ENCODE measurements at places on chromosomes 13 and 19.

DNA sequence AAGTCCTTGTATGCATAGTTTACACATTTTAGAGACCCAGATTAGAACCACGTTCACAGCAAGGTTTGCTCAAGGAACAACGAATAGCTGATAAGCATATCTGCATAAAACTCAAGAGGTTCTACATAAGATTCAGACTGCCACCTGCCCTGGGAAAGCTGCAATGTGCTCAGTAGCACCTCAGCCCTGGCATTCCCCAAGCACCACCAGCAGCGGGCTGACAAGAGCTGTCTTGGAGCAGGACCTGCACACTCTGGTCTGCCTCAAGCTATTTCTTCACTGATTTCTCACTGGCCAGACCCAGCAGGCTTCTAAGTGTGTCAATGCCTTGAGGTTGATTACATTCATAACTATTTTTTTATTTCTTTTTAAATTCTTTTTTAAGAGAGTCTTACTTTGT is 65.8 kb upstream of the UQCRFS1 start:
- no peak for DNase-seq

GRCh38 chr19:55466241-55466614 is 1.7 kb upstream of the C19orf85 start:
- no peak for DNase-seq

DNA sequence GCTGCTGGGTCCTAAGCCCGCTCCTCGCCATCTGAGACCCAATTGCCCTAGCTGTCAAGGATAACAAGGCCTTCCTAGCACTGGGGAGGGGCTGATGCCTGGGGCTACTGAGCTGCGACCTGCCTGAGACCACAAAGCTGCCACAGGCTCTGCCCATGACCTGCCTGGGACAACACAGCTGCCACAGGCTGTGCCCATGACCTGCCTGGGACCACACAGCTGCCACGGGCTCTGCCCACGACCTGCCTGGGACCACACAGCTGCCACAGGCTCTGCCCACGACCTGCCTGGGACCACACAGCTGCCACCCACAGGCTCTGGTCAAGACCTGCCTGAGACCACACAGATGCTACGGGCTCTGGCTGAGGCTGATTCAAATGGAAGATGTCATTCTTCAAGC is 54.8 kb downstream of the EPS15L1 start:
- no peak for DNase-seq

- DNase-seq: peak; percentile 92
These were observed 15.2 kb upstream of the MYO1F start for GRCh38 chr19:8592231-8593009.

GRCh38 chr19:40754611-40755247 is 3.7 kb downstream of the SNRPA start:
- DNase-seq: no peak

DNA sequence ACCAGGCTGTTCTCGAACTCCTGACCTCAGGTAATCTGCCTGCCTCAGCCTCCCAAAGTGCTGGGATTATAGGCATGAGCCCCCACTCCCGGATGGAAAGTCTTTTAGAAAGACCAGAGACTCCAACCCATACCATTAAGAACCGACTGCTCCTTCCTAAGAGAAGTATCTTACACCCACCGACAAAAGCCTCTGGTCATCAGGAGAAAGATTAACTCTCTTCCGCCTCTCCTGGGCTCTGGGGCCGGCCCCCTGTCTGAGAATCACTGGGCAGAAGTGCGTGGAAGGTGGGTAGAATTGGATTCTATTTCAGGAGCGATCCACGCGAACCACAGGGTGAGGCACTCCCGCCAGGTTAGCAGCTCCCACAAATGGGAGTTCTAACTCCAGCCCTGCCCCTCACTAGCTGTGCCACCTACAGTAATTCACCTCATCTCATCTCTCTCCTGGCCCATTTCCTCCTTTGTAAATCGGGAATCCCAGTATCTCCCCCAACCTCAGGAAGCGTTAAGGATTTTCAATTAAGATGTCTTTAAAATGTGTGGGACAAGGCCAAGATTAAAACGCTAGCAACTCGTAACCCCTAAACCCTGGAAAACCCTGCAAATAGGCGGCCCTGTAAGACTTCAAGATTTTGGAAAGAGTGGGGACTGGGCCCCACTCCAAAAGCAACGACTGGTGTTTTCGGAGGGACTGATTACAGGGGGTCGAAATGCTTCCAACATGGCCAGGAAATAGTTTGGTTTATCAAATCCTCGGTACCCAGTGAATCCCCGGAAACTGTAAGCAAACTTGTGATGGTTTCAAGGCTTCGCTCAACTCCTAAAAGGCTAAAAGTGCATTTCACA is 1.3 kb downstream of the HNRNPL start:
- DNase-seq: no peak

GRCh38 chr13:103213152-103213551 is 146.9 kb upstream of the SLC10A2 start:
- DNase-seq: no peak

- DNase-seq: peak; percentile 58
These were observed at the start of gene RCBTB1 for GRCh38 chr13:49585220-49586157. TSS of gene RCBTB1 (minus strand) at chr13:49585558. CDS start at chr13:49567279, 18,279 bp downstream.

DNA sequence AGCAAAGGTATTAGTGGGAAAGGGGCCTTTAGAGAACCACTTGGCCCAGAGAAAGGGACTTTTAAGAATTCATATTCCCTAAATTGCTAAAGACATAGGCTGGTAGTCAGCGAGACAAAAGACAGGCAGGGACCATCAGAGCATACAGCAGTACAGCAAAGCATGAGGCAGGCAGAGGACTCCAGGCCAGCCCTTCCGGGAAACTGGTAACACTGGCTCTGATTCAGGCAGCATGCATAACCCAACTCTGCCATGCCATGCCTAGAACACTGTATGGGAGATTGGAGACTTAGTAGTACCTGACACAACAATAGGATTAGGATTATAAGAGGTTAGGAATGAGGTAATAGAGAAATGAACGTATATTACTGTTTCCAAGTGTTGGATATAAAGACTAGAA is 34.9 kb downstream of the CAB39L start:
- DNase-seq: no peak

DNA sequence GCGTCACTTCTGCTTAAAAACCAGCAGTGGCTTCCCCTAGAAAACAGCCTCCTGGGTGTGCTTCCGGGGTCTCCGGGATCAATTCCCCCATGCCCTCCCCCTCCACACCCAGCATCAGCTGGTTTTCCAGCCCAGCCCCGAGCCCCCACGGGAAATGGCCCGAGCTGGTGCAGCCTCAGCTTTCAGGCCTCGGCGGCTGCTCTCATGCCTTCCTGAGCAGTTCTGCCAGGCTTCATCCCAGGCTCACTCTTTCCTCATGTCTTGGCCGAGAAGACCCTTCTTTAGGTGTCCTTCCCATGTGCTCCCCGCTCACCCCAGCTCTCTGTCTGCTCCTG is 103.1 kb upstream of the RNF113B start:
- DNase-seq: no peak

GRCh38 chr13:92896842-92897241 is 329.8 kb upstream of the GPC6 start:
- DNase-seq: peak; percentile 47

GRCh38 chr13:27923794-27924528 is 4.2 kb downstream of the PDX1 start:
- DNase-seq: no peak

DNA sequence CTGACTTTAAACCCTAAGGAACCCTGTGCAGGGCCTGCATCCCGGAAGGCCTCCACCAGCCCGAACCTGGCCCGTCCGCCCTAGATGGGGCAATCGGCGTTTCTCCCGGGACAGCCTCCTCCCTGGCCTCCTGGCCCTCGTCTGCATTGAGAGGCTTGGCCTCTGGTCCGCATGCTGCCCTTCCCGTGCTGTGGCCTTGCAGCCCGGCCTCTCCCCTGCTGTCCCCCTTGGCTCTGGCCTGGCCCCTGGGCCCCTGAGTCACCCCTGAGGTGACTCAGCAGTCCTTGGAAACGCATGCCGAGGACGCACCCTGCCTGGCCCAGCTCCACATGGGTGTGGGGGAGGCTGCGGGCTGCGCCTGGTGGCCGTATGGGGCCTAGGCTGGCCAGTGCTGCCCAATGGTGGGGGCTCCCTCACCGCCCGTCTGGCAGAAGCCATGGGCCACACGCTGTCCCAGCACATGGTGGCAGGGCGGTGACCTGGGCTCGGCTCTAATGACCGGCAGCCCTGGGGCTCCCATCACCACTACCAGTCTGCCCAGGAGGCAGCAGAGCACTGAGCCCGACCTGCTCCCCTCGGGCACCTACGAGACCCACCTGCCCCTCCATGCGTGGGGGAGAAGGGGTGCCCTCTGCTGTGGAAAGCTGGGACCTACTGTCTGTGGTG is 25.7 kb downstream of the SH3GL1 start:
- DNase-seq: peak; percentile 95

DNA sequence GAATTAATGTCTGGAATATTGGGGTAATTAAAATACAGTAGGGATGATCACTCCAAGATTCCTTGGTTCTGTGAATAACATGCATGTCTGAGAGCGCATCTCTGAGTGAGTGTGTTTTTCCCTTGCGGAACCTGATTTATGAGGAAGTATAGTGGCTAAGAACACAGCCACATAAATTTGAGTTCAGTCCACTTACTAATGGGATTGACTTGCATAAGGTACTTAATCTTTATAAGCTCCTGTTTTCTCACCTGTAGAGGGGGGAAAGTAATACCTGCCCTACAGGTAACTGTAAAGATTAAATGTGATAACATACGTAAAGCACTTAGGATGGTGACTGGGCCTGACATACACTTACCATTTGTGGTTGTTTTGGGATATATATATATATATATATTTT is 60.8 kb downstream of the KLF5 start:
- DNase-seq: no peak

- peak; percentile 34 for DNase-seq
These were observed 50.0 kb downstream of the GAS6 start for GRCh38 chr13:113813749-113814434.

- peak; percentile 18 for DNase-seq
These were observed 11.8 kb upstream of the FBN3 start for GRCh38 chr19:8161135-8161646.

- peak; percentile 64 for DNase-seq
These were observed 54.0 kb downstream of the GNG7 start for GRCh38 chr19:2648528-2648937.

GRCh38 chr19:19500975-19501644 is 14.2 kb downstream of the TSSK6 start:
- DNase-seq: no peak

DNA sequence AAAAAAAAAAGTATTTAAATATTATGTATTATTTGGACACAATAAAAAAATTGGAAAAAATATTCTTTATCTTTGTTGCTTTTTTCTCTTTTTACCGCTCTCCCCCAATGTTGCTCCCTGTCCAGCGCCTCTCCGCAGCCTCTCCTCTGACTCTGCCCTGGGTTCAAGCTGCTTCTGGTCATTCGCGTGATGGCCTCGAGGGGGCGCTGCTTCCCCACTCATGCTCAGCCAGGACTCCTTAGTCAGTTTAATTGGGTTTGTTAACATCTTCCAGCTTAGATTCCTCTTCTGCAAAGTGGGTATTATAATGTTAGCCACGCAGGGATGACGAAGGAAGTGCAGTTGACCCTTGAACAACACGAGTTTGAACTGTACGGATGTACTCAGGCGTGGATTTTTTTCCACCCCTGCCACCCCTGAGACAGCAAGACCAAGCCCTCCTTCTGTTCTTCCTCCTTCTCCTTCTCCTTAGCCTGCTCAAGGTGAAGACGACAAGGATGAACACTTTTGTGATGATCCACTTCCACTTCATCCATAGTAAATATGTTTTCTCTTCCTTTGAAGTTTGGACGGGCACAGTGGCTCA is 4.9 kb upstream of the NWD1 start:
- peak; percentile 45 for DNase-seq

GRCh38 chr19:45442778-45443461 is 19.2 kb upstream of the ERCC1 start:
- peak; percentile 36 for DNase-seq

- DNase-seq: no peak
These were observed 221.8 kb downstream of the OXGR1 start for GRCh38 chr13:96772426-96772825.

GRCh38 chr19:17775245-17775927 is 19.6 kb upstream of the B3GNT3 start:
- no peak for DNase-seq

DNA sequence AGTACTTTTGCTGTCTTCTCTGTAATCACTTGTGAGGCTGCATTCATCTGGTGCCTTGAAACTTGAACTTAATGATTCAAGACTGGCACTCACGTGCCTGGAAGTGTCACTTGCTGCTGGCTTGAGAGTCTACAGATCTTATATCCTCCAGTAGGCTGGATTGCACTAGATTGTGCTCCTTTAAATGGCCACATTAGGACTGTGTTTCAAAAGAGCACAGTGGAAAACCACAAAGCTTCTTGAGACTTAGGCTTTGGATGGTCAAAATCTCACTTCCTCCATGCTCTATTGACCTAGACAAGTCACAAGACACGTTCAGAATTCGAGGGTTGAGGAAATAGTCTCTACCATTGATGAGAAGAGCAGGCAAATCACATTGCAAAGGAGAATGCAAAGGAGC is 1278.8 kb upstream of the MIR17HG start:
- no peak for DNase-seq

DNA sequence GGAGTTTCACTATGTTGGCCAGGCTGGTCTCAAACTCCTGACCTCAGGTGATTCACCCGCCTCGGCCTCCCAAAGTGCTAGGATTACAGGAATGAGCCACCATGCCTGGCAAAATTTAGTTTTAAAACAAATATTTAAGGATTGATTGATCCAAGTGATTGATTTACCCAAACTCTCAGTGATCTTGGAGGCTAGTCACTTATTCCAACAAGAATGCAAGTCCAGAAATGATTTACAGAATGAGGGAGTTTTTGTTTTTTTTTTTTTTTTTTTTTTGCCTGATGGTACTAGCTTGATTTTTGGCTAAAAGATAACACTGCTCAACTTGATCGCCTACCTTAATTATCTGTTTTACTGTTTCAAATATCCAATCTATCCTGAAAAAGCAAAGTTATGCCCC is 5.7 kb upstream of the TEX26 start:
- no peak for DNase-seq

- DNase-seq: peak; percentile 86
These were observed 25.5 kb downstream of the FGF21 start for GRCh38 chr19:48780631-48781391.

- peak; percentile 43 for DNase-seq
These were observed 66.1 kb upstream of the FRY start for GRCh38 chr13:31965361-31966066.

GRCh38 chr13:77691871-77692270 is 5.6 kb upstream of the SLAIN1 start:
- no peak for DNase-seq

DNA sequence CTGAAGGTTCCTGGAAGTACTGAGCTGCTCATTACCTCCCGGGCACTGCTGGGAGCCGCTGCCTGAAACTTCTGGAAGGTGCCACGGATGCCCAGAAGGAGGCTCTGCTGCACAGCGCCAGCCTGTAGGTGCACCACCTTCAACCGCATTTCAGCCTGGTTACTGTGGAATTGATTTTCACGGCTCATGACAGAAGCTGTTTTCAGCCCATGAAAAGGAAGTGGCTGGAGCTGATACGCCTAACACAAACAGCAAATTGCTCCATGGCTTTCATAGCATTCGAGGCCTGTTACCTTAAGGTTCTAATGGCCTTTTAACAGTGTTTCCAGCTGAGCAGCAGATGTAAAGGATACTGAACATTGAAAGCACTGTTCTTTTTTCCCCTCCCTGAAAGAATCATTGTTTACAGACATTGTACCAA is 22.0 kb downstream of the GPC6 start:
- DNase-seq: no peak
